ENCODE measurements at places on chromosomes 3 and 15.

GRCh38 chr15:47607695-47608094 lies 109.6 kb upstream of the SEMA6D start:
- DNase-seq = no peak

- DNase-seq = no peak
These were observed 257.3 kb downstream of the XXYLT1 start for GRCh38 chr3:195013411-195014361.

- no peak for DNase-seq
These were observed 321.8 kb downstream of the FEZF2 start for GRCh38 chr3:62051506-62051905.

GRCh38 chr3:198081421-198081844 lies 121.4 kb downstream of the LMLN start:
- no peak for DNase-seq

DNA sequence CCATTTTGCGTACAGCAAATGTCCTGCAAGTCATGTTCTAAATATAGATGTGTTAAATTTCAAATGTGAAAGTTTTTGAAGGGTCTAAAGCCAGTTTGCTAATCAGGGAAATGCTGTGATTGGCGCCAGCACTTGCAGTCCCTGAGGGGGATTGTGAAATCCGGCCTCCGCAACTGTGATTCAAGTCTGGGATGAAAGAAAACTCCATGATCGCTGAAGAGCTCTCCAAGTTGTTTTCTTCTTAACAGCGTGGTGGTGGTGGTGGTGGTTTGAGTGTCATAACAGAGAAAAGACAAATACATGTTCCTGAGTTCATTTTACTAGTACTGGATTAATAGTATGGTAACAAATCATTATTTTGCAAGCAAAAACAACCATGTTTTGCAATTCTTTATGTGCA lies 51.8 kb downstream of the MITF start:
- DNase-seq = no peak

DNA sequence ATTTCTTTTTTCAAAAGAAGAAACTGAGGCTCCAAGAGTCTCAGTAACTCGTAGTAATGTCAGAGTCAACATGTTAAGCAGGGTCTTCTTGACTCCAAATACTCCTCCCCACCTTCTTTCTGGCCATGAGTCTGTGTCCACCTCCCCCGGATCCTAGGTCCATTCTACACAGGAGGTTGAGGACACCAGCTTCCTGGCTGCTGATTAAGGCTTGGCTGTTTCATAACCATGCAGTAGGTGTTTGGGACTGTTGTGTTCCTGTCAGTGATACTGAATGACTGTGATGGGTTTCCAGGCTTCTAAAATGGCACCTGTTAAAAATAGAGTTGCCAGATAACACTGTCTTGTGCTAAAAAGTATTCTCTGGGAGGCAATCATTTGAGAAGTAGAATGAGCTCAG lies 130.8 kb upstream of the IL12A start:
- DNase-seq = no peak

DNA sequence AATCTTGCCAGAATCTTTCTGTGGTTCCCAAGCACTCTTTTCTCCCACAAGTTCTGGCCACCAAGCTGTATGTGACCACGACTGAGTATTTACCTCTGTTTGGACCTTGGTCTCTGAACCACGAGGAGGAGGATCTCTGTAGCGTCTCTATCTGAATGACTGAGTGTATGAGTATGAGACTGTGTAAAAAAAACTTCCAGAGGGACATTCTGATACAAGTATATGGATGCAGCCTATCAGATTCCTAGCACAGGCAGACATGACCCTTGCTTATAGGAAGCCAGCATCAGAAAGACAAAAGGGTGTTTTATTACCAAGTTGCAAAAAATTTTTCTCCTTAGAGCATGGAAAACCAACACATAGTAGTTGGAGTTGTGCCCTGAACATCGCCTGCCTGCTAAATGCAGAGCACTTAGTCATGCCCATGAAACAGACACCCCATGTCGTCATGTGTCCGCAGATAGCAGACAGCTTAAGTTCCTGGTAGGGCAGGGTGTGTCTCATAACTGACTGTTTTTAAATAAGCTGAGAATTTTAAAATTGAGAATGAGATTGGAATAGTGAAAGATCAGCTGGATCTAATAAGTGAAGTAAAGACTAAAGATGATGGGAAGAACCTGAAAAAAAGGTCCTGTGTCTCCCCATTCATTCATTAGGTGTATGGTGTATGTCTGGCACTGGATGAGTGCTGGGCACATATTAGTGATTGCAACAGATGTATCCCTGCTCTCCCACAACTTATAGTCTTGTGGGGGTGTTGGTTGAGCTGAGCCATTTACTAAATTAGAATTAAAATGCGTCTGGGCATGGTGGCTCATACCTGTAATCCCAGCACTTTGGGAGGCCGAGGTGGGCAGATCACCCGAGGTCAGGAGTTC lies 30.9 kb downstream of the DAG1 start:
- DNase-seq = no peak

DNA sequence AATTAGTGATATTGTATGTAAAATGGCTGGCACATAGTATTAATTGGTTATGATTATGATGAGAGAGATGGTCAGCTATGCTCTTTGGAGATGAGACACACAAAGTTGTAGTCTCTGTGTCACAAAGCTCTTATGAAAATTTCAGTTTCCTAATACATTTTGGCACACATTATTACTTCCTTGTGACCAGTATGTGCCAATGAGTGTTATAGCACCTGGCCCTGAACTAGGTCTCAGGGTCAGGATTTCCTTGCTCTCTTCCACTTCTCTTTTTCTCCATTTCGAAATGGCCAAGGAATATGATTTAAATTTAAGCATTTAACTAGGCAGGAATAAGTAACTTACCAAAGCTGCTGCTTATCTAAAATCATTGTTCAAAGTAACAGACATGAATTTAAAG lies 28.0 kb downstream of the TIPARP start:
- DNase-seq = no peak

DNA sequence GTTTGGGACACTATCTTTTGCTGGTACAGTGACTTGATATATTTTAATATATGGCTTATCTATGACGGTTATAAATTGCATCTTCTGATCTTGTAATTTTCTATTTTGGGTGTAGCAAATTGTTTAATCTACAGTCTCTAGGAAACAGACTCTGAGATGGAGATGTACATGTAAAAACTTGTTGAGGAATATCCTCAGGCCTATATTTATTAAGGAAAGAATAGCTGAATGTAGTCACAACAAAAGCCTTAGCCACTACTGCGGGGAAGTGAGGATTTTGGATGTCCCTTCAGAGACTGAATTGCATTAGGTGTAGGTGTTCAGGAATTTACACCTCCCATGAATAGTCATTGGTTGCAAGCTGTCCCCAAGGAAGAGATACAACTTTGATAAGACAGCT lies 13.8 kb upstream of the OR5K3 start:
- DNase-seq = no peak

GRCh38 chr3:77271711-77272110 lies 231.8 kb downstream of the ROBO2 start:
- DNase-seq = no peak

DNA sequence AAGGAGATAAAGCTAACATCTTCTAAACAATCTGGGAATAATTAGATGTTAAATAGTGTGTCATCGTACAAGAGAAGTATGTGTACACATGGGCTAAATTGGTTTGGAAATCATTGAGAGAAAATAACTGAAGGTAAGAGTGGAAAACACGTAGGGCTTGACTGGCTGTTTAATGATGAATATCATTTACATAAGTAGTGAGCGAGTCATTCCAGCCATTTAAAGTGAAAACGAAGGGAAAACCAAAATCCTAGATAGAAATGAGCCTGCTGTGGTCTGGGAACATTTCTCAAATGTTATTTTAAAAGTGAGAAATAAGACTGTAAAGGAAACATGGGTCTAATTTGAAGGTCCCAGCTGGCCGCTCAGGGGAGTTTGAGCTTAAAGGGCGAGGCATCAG lies 41.9 kb upstream of the KCNMB2 start:
- DNase-seq = no peak

GRCh38 chr3:132261506-132261905 lies 55.7 kb upstream of the ACP3 start:
- DNase-seq = no peak

DNA sequence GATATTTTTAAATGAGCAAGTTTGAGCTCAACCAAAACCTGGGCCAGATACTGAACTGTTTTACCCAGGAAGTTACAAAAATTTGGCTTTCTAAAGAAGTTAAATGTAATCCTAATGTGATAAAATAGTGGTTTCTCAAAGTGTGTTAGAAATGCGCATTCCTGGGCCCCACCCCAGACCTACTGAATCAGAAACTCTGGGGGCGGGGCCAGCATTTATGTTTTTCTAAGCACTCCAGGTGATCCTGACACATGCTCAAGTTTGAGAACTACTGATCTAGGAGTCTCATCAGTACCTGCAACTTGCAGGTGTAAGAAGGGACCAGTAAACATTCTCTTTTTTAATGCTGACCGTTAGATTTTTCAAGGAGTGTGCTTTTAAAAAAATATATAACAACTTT lies 190.6 kb downstream of the VPS13C start:
- DNase-seq = no peak

DNA sequence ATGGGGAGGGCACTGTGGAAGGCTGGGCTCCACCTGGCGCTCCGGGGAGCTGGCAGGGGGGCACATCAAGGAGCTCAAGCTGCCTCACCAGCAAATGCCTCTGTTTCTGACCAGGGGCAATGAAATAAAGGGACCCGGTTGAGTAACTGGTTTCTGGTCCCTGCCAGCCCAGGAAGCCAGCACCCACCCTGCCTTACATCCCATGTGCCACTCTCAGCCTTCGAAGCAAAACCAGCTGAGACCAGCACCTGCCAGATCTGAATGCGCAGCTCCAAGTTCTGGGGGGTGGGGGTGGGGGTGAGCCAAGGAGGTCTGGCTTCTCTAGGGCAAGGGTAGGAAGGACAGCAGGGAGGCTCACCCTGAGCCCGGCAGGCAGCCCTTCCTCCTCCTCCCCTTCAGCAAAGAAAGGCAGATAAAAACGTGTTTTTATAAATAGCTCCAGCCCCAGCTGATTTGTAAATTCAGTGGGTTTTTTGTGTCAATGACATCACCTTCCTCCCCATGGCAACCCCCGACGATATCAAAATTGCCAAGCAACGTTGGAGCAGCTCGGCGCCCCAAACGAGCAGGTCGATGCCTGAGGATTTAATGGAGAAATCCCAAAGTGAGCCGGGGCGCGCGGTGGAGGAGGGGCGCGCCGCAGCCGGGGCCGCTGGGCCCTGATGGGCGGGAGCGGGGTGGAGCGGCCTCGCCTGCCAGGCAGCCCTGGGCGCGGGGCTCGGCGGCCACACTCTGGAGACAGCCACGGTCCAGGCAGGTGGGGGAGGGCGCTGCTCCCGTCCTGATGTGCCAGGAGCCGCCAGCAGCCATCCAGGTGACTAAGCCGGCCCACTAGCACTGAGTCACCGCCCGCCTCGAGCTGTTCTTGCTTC lies at the start of gene PAK6:
Gene PAK6, plus strand, starts transcription at position 532 of the 872 bp plus-strand sequence. CDS start 25,723 bp downstream, outside the sequence.
- no peak for DNase-seq

GRCh38 chr3:23750573-23751210 lies 55.1 kb upstream of the UBE2E1 start:
- no peak for DNase-seq

- no peak for DNase-seq
These were observed 169.0 kb downstream of the PGPEP1L start for GRCh38 chr15:98838387-98839259.

GRCh38 chr3:148930752-148931151 lies 60.6 kb upstream of the GYG1 start:
- no peak for DNase-seq

GRCh38 chr3:47634996-47635395 lies 56.3 kb upstream of the CSPG5 start:
- no peak for DNase-seq

DNA sequence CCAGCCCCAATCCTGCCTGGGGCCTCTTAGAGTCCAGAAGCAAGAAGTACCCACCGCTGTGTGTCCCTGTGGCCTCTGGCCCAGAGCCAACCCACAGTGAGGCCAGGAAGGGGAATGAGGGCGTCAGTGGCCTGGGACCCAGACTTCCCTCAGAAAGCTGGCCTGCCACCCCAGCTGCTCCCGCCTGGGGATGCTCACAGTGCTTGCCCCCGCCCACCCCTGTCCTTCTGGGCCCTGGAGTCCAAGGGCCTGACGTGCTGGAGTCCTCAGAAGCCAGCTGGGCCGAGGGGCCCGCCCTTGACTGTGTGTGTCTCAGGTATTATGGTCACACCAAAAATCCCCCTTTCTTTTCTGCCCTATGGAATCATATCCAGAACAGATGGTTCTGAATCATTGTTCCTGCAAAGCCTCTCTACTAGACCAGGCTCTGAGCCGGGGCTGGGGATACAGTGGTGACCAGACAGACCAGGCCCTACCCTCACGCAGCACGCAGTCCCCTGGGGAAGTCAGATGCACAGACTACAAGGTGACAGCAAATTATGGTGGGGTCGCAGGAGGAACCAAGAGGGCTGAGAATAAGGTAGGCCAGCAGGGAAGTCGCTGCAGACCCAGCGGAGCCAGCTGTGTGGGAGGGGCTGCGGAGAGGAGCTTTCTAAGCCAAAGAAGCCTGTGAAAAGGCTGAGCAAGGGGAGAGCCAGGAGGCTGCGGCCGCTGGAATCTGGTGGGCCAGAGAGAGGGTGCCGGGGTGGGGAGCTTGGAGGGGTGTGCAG lies 99.1 kb downstream of the VGLL4 start:
- DNase-seq = no peak

DNA sequence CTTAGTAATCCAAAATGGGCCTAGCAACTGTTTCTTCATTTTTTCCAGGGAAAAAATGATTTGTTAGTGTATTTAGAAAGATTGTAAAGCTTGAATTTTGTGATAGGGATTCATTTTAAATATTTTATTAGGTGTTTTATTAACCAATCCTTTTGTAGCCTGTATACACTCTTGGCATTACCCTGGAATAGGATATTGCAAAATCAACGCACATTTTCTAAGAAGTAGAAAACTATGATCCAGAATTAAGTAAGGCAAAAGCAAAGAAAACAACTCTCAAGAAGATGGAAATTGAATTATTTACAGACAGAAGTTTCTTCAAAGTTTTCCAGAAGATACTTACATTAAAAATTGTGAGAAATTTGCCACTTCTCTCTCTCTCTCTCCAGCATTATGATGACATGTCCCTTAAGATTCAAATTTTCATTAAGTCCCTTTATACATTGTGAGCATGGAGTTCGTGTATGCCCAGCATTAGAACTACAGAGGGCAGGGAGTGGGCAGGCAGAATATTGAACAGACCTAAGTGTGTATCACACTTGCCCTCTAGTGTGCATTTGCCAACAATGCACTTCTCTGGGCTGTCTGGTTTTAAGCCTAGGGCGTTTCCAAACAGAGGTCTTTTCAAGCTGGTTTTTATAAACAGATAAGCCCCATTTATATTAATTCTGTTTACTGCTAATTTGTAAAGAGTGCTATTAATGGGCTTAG lies 28.5 kb upstream of the CMSS1 start:
- DNase-seq = no peak

DNA sequence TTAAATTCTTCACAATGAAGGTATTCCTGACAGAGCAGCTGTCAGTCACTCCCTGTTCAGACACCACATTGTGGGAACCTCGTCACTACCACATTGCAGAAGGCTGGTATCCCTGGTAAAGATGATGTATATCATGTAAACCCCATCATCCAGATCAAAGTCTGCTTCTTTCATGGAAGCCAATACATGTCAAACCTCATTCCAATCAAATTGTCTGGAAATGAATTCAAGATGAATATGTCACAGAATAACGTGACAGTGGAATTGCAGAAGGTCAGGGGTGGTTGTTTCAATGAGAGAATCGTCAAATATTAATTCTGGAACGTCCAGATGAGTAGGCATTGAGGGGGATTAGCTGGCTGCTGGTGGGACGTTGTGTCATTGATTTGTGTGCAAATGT lies 4.2 kb downstream of the ZIC4 start:
- no peak for DNase-seq
